ENCODE measurements at places on chromosomes 3 and 15.
A peak's percentile ranks its signal among the peaks of the same experiment; 100 is the strongest.

GRCh38 chr3:168981396-168981795, 682.1 kb downstream of the MECOM start:
- DNase-seq: no peak

- DNase-seq: no peak
These were observed 31.2 kb downstream of the SPATA12 start for GRCh38 chr3:57091521-57092273.

- DNase-seq: peak; percentile 51
These were observed 38.5 kb downstream of the SMAD3 start for GRCh38 chr15:67103869-67104268.

- no peak for DNase-seq
These were observed 32.4 kb upstream of the ALDH1L1 start for GRCh38 chr3:126212620-126213378.

DNA sequence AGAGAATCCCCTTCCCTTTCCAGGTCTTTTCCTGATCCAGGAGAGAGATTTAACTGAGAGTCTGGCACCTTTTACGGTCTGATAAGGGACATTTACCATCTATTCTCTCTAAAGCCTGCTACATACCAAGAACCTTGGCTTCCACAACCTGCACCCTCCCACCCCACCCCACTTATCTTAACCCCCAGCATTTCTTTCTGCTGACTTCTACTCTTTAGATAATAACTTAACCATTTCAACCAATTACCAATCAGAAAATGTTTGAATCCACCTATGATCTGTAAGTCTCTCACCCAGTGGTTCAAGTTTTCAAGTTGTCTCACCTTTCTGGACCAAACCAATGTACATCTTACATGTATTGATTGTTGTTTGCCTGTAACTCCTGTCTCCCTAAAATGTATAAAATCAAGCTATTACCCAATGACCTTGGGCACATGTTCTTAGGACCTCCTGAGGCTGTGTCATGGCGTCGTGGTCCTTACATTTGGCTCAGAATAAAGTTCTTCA, 74.0 kb downstream of the MCF2L2 start:
- no peak for DNase-seq

DNA sequence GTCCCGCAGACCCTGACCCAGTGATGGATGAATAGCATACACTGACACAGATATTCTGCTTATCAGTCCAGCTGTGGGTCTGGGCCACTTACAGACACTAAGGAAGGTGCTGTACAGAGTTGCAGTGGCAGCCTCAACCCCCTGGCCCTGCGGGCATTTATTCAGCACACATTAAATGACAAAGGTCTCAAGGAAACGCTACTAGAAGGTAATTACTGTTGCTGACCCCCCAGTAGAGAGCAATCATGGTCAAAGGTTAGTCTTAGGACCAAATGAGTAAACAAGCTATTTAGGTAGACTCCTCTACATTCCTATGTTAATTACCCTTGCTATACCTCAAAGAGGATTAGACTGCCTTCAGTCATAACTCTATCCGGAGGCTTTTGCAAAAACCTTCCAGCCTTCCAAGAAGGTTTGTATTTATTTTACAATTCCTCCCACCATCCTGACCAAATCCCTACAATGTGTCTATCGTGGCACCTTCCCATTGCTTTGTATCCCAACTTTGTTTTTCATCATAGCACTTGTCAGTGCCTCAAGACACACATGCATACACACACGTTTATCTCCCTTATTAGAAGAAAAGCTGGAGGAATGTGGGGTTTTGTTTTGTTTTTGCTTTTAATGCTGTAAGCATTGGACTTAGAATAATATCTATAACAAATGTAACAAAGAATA, 227.9 kb downstream of the PYDC2 start:
- DNase-seq: no peak

DNA sequence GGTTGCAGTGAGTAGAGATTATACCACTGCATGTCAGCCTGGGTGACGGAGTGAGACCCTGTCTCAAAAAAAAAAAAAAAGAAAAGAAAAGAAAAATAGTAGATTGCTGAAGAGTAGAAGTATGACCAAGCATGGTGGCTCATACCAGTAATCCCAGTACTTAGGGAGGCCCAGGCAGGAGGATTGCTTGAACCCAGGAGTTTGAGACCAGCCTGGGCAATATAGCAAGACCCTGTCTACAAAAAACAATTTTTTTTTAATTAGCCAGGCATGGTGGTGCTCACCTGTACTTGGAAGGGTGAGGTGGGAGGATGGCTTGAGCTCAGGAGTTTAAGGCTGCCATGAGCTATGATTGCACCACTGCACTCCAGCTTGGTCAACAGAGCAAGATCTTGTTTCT, 2.5 kb downstream of the NKTR start:
- no peak for DNase-seq

DNA sequence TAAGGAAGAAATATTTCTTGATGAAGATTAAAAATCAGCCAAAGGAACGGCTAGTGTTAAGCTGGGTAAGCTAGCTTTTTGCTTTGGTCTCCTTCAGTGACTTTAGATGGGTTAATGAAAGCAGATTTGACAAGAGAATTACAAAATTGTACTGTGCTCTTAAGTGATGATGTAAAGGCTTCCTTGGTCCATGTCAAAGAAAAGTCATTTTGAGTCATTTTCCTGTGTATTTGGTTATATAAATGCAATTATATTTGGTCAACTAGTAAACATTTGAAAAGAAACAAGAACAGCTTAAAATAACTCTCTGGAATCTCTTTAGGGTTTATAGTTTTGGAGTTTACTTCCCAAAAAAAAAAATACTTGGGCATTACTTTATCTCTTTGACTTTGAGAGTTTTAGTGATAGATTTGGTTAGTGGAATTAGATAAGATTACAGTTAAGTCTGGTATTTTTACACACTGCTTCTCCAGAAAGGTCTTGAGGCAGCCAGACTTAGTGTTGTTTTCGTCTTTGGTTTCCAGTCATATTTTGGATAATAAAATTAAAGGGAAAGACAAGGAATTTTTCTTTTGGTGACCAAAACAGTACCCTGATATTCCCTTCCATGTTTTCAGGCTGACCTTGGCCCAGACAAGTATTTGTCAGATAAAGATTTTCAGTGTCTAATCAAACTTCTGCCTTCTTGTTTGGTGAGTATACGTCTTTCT, 42.3 kb downstream of the PDHB start:
- DNase-seq: no peak

DNA sequence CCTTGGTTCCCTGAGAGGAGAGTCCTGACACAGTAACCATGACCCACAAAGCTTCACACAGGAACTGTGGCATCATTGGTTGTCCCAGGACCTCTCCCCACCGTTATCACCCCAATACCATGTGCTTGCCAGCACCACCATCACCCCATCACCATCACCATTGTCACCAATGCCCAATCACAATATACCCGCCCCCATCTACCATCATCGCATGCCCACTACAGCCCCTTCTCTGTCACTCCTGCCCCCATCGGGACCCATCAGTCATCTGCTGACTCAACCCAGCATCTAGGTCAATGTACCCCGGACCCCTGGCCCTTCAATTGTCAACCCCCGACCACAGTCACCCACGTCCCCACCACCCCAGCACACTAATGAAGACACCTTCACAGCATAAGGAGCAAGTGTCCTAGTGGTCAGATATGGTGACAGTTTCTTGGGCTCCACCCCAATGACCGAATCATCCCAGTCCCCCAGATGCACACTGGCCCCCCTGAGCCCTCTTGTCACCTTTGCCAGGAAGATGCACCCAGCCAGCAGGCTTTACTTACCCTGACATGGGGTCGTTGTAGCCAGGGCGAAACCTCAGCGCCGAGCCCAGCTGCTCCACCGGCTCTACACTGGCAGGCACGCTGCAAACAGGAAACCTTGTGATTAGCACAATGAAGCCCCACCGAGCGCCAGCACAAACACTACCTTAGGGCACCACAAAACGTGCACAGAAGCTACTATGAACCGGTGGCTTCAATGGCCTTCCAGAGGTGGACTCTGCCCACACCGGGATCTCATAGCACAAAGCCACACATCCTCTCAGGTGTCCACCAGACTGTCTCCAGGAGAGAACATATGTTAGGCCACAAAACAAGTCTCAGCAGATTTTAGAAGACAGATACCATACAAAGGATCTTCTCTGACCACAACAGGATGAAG, 25.1 kb downstream of the SHISA5 start:
- DNase-seq: peak; percentile 78

GRCh38 chr15:98621021-98621420, 27.3 kb upstream of the IGF1R start:
- no peak for DNase-seq

DNA sequence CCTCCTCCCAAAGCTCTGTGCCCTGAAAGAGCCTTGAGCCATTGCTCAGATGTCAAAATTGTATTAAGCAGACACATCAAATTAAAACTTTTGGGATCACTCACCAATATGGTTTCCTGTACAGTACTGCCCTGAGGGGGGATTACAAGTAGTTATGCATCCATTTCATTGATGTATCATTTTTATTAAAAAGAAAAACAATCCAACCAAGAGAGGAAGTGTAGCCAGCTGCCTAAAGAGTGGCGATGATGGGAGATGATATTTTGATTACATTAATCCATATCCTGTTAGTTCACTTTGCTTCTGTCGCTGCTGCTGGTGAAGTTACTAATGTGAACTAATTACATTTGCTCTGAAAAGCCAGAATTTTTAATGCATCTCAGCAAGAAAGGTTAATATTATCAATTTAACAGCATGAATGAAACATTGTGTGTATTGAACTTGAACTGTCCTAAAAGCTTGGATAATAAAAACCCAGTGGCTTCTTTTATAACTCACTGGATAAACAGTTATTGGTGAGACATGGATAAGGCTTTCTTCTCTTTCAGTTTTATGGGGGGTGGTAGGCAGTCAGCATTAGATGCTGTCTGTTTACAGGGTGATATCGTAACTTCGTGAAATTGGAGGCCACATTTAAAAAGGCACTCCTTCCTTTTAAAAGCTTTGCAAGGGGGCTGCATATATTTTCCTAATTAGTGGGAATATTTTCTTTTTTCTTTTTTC, 87.7 kb downstream of the IGF1R start:
- DNase-seq: no peak

- DNase-seq: no peak
These were observed 3.4 kb downstream of the AMOTL2 start for GRCh38 chr3:134370611-134371531.

- DNase-seq: no peak
These were observed 60.3 kb downstream of the CTNNB1 start for GRCh38 chr3:41259449-41260062.

GRCh38 chr15:63480441-63480821, 24.0 kb upstream of the USP3 start:
- DNase-seq: peak; percentile 31

DNA sequence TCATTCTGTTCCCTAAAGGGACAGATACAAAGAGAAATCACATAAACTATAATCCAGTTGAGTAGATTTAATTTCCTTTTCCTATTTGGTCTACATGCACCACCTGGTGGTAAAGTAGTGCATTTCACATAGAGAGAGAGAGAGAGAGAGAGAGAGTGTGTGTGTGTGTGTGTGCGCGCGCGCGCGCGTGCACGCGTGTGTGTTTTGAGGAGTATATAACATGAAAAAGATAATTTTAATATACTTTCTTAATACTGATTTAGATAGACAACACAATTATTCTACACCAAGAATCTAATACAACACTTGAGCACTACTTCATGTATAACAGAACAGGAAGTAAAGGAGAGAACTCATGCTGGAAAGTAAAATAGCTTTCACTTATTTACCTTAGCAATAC, 1.1 kb upstream of the FGF7 start:
- peak; percentile 70 for DNase-seq

DNA sequence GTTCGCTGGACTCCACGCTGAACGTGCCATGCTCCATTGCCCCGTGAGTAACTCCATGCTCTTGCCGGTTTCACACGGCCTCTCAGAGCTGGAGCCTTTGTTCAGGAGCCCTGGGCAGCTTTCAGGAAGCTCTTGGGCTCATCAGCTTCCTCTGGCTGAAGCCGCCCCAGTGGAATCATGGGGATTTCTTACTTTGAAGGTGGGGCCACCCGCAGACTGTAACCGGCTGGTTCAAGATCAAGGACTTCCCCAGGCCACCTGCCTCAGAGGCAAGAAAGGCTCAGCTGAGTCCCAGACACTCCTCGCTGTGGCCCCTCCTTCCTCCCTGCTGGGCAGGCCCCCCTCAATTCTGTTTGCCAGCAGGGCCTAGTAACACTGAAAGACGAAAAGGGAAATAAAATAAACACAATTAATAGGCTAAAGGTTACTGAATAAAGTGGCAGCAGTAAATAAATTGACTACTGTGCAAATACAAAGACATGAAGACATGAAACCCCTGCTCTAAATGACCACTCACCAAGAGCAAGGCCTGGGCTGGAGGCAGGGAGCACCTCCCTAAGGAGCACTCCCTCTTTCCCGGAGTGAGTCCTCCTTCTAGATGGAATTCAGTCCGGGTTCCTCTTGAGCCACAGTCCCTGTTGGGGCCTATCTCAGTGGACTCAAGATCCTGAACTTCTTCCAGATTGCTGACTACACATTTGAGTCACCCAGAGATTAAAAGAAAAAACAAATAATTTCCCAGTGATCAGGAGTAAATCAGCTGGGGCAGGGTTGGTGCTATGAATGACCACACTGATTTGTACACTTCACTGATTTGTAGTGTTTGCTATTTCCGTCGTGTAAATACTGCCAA, 51.0 kb downstream of the ZDHHC19 start:
- peak; percentile 51 for DNase-seq

- DNase-seq: peak; percentile 38
These were observed 11.4 kb downstream of the TIPARP start for GRCh38 chr3:156685752-156686151.

DNA sequence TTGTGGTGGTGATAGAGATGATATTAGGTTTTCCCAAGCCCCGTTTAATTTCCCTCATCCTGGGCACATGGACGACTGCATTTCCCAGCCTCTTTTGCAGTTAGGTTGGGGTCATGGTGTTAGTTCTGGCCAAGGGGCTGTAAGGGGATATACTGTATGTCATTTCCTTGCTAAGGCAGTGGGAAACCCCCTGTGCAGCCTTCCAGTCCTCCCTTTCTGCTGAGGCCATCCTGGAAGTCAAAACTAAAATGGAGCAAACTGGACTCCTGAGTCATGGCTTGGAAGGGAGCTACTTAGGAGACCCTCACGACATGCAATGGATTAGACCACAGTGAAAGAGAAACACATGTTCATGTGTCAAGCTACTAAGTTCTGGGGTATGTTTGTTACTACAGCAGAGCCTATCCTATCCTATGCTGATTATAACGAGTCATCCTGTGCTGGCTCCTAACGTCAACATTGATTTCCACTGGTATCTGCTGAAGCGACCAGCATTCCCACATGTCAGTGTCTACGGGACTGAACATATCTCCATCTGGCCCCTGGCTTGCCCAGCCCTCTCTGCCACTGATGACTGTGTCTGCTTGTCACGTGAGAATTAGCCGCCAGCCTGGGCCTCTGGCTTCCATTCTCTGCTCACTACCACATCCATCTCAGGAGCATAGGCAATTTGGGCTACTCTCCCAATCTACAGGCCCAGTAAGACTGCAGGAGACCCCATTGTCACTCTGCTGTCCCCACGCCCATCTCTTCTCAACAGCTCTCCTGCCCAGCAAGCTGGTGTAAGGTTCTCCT, 85.6 kb upstream of the MEF2A start:
- no peak for DNase-seq

All from CD4-positive, alpha-beta T cell treated with Interleukin-17A for 1 hour (primary cell).